ENCODE measurements at places on chromosomes 11 and 22. TPM values are rescaled to one million over a fixed set of nuclear protein-coding genes. Genes with fewer than 3 reads are reported as not detected.

GRCh38 chr22:37148031-37148651, 1.6 kb downstream of the IL2RB start:
- DNase-seq = no peak

DNA sequence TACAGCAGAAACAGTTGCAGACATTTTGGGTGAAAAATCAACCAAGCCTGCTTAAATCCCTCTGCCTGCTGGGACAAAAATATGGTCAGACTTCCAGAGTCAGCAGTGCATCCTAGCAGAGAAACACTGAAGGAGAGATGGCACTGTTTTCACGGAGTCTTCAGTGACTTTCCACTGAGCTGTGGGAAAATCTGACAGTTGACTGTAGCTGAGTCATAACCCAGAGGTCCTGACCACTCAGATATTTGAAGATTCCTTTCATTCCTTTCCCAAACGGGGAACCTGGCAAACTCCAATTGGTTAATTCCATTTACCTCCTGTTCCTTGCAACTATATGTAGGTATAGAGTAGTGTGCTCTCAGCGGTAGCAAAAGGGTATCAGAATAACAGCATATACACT, 20.9 kb upstream of the UPB1 start:
- no peak for DNase-seq

DNA sequence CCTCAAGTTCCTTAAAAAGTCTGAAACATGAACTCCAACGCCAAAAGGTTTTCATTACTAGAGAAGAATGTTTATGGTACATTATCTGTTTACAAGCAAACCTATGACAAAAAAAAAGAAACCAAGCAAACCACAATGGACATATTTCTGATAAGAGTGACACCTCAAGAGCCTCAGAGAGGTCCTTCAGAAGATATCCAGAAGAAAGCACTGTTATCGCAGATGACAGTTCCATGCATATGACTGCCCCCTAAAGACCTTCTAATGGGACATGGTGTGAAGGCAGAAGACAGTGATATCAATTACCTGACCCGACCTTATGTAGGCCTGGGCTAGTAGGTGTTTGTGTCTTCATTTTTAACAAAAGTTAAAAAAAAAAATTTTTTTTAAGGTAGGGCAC, 3.1 kb downstream of the HDHD5 start:
- no peak for DNase-seq

DNA sequence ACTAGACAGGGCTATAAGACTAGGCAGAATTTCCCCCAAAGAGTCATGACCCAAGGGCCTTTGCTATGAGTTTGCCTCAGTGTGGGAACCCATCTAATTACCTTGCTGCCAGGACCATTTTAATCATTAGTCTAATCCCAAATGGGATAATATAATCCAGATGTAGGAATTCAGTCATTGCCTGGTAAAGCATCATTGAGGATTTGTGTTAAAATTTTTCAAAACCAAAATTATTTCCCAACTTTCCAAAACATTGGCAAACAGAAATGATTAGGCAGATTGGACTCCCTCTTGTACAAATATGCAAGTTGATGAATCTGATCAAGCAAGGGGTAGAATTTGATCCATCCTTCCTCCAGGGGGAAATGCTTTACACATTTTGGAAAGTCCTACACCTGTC, 16.2 kb upstream of the MMP13 start:
- no peak for DNase-seq

DNA sequence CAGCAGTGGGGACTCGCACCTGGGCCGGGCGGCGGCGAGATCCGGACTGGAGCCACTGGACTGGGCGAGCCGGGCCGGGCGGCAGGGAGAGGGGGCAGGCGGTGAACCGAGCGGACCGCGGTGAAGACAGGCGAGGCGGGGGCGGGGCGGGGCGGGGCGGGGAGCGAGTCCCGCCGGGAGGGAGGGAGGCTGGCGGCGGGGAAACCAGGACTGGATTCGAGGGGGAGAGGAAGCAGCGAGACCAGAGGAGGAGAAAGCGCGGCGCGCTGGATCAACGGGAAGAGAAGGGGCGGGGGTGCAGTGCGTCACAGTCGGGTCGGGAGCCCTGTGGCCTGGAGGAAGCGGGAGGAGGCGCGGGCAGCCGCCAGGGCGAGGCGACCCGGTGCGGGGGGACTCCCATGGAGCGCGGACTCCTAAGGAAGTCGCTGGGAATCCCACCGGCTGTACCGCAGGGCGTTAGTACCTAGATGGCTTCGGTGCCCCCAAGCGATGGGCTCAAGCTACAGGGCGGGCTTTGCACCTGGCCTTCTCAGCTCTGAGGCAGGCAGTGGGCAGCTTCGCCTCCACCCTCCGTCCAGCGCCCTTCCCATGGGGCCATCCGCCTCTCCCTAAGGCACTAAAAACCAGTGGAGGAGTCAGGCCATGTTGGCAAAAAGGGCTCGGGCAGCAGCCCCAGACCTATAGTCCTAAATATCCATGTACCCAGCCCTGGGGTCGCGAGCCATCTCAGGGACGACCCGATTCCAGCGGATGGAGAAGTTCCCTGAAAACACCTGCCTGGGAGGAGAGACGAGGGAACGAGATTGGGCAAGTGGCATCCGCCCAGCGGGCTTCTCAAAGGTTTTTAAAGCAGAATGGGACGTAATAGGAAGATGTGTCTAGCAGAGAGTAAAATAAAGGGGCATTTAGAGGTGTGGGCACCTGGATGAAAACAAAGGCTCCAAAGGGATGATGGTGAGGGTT, at the start of gene TMEM121B:
TMEM121B (minus strand) TSS at position 128 of the 963 bp plus-strand sequence. CDS start 233 bp downstream, outside the sequence.
- DNase-seq = no peak

The KCNJ5 gene
- not detected for polyA plus RNA-seq

The OR9G1 gene
- polyA plus RNA-seq = not detected

The TRPM5 gene
- polyA plus RNA-seq = not detected

GRCh38 chr11:11567936-11568650, 53.7 kb downstream of the GALNT18 start:
- no peak for DNase-seq

DNA sequence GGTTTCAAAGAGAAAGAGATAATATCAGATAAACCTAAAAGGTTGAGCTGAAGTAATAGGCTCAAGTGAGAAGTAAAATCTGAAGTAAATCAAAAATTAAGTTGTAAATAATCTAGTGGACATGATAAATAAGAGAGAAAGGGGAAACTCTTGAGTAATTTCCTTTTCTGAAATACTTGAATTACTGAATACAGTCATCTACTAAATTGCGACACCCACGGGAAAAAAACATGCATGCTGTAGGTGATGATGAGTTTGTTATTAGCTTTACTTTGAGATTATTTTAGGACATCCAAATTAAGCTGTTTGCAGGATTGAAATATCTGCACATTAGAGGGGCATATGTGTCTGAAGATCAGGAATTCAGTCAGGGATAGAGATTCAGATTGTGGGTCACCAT, 50.0 kb upstream of the CARD18 start:
- no peak for DNase-seq

DNA sequence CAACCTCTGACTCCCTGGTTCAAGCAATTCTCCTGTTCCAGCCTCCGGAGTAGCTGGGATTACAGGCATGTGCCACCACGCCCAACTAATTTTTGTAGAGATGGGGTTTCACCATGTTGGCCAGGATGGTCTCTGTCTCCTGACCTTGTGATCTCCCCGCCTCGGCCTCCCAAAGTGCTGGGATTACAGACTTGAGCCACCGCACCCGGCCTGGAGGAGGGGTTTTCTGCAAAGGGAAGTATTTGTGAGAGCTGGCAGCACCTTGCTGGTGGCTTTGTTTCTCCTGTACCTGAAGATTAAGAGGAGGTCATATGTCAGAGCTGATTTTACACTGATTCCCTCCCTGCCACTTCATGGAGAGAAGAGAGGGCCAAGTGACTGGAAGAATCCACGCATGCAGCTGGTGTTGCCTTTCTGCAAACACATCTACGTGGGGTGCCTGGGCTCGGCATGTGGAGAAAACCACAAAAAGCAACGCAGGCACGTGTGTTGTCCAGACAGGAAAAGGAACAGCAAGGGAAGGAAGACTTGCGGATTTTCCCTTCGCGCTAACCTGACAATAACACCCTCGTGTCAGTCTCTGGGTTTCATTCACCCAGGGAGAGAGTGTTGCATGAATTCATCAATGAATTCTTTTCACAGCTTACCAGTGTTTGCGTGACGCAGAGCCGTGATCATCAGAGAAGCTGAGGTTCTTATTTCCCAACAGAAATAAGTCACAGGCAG, 61.9 kb downstream of the TSPAN18 start:
- DNase-seq = no peak

The TNNI2 gene
- 5.1 TPM for polyA plus RNA-seq

- no peak for DNase-seq
Observed at GRCh38 chr11:133834682-133835592, 10.4 kb downstream of the SPATA19 start.

The MIEF1 gene
- polyA plus RNA-seq = 29.8 TPM

GRCh38 chr22:37559901-37560607, at the start of gene CDC42EP1:
TSS of gene CDC42EP1 (plus strand) at chr22:37560480. CDS start at chr22:37566350, 5,870 bp downstream.
- no peak for DNase-seq

The ZNF202 gene
- 6.3 TPM for polyA plus RNA-seq

The FOLR1 gene
- polyA plus RNA-seq = not detected

GRCh38 chr11:3836903-3837302, 3.9 kb downstream of the RHOG start:
- DNase-seq = no peak

DNA sequence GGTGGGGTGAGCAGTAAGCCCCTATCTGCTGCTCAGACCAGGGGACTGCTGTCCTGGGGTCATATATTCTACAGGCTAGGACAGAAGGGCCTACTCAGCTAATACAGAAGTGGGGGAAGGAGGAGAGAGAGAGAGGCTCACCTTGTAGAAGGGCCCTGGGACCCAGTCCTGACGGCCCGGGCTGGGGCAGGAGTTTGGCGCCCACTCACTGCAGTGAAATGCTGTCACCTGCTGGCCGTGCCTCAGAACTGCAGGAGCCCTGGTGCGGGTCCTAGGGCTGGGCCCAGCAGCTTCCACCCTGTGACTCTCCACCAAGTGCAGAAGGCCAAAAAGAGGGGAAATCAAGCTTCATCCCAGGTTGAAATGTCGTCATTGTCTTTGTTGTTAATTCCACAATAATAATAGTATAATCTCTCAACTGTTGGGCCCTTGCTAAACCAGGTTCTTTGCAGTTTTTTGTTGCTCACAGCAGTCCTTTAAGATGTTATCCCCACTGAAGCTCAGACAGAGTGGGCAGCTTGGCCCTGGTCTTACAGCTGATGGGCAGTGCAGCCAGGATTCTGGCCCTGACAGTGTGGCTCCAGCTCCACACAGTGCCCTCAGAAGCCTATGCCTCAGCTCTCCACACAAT, 29.6 kb downstream of the TRIM29 start:
- DNase-seq = peak; percentile 28

DNA sequence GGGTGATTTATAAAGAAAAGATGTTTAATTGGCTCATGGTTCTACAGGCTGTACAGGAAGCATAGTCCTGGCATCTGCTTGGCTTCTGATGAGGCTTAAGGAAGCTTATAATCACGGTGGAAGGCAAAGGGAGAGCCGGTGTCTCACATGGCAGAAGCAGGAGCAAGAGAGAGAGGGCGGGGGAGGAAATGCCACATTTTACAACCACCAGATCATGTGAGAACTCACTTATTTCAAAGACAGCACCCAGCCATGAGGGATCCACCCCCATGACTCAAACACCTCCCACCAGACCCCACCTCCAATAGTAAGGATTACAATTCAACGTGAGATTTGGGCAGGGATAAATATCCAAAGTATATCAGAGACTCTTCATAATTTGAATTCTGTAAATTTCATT, 200.7 kb downstream of the MSANTD4 start:
- no peak for DNase-seq

The DAGLA gene
- not detected for polyA plus RNA-seq

- DNase-seq = no peak
Observed at GRCh38 chr11:88414385-88414861, 76.9 kb upstream of the CTSC start.

The PIH1D2 gene
- polyA plus RNA-seq = not detected

GRCh38 chr11:31417816-31418215, 48.2 kb downstream of the DNAJC24 start:
- no peak for DNase-seq

The KRTAP5-10 gene
- polyA plus RNA-seq = not detected

The APOA5 gene
- not detected for polyA plus RNA-seq

GRCh38 chr11:17578296-17578695, 31.2 kb downstream of the OTOG start:
- no peak for DNase-seq

GRCh38 chr22:29524442-29525191, 28.9 kb downstream of the THOC5 start:
- DNase-seq = peak; percentile 38

DNA sequence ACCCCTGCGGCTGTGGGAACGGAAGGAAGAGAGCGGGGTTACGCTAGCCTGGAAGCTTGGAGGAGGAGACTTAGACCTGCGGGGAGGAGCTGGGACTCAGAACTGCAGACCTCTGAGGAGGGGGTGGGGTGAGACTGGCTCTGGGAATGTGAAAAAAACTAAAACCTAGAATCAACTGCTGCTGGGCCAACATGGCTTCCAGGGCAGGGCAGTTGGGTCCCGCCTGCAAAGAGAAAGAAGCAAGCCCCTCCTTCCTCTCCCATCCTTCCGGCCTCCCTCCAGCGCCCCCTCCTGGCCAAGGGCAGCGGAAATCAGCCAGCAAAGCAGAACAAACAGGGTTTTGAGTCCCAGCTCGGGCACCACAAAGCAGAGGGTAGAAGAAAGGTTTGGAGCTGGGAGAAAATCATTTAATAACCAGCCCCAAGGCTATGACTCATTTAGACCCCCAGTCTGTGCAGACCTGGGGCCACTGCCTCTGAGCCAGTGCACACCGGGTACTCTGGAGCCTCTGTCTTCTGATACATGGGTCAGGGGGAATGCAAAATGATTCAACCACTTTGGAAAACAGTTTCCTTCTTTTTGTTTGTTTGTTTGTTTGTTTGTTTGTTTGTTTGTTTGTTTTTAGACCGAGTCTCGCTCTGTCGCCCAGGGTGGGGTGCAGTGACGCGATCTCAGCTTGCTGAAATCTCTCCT, 7.3 kb upstream of the NCF4 start:
- peak; percentile 77 for DNase-seq

The MN1 gene
- not detected for polyA plus RNA-seq

The FANCF gene
- 22.4 TPM for polyA plus RNA-seq

DNA sequence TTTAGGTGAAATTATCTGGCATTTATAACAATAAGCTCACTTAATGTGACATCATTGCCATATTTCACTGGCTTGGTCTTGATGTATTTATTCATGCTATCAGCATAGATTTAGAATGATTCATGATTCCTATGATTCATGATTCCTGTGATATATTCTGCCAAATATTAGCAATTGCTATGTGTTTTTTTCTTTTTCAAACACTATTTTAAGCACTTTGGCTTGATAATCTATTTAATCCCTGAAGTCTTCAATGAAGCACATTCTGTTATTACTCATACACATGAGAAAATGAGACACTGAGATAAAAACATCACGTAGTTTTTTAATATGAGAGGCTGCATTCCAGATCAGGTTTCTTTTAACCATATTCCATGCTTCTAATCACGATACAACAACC, 78.5 kb downstream of the LUZP2 start:
- DNase-seq = no peak

The RIMBP3B gene
- not detected for polyA plus RNA-seq
